Epithelial cell of prostate (primary cell): ENCODE measurements at places on chromosomes 4 and X.

- no peak for DNase-seq
Observed at GRCh38 chrX:129682979-129683378, 28.2 kb upstream of the APLN start.

- peak; percentile 61 for DNase-seq
Observed at GRCh38 chr4:152572417-152573086, 36.7 kb upstream of the FBXW7 start.

DNA sequence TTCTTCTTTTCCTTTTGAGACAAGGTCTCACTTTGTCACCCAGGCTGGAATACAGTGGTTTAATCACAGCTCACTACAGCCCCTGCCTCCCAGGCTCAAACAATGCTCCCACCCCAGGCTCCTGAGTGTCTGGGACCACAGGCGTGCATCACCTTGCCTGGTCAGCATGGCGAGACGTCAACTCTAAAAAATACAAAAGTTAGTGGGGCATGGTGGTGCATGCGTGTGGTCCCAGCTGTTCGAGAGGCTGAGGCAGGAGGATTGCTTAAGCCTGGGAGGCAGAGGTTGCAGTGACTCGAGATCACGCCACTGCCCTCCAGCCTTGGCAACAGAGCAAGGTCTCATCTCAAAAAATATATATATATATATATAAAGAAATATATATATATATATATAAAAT is 242.4 kb downstream of the SHOX start:
- no peak for DNase-seq

DNA sequence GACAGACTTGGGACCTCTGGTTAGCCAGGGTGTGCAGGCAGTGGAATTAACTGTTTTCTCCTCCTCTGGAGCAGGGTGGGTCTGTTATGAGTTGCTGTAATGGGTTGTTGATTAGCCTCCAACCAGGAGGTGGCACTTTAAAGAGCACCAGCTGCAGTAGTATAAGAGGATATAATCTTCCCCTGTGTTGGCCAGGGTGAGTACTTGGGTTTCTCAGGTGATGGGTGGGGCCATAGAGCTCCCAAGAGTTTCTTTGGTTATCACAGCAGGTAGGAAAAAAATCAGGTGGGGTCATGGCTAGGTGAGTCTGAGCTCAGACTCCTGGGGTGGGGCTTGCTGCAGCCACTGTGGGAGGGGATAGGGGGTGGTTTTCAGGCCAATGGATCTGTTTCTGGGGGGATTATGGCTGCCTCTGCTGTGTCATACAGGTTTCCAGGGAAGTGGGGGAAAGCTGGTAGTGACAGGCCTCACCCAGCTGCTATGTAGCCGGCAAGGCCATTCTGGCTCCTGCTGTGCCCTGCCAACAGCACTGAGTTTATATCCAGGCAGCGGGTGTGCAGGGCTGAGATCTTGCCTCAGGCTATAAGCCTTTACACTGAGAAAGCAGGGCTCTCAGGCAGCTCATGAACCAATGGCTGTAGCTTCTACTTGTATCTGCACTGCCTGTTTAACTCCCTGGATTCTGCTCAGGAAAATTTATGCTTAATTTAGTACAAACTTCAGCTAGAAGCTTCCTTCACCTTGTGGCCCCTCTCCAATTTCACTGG is 70.1 kb downstream of the CCNG2 start:
- DNase-seq, result no peak

DNA sequence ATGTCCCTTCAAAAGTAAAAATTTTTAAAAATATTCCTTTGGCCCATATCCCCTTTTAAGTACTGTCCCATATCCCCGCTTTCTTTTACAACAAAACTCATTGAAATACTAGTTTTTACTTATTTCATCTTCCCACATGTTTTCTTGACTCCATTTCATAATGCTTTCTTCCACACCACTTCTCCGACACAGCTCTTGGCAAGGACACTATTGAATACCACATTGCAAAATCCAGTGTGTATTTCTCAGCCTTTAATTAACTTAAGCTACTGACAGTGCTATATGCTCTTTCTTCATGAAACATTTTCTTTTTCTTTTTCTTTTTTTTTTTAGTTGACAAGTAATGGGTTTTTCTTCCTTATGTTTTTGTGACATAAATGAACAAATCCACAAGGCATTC is 28.8 kb downstream of the PRDM8 start:
- DNase-seq, result no peak

DNA sequence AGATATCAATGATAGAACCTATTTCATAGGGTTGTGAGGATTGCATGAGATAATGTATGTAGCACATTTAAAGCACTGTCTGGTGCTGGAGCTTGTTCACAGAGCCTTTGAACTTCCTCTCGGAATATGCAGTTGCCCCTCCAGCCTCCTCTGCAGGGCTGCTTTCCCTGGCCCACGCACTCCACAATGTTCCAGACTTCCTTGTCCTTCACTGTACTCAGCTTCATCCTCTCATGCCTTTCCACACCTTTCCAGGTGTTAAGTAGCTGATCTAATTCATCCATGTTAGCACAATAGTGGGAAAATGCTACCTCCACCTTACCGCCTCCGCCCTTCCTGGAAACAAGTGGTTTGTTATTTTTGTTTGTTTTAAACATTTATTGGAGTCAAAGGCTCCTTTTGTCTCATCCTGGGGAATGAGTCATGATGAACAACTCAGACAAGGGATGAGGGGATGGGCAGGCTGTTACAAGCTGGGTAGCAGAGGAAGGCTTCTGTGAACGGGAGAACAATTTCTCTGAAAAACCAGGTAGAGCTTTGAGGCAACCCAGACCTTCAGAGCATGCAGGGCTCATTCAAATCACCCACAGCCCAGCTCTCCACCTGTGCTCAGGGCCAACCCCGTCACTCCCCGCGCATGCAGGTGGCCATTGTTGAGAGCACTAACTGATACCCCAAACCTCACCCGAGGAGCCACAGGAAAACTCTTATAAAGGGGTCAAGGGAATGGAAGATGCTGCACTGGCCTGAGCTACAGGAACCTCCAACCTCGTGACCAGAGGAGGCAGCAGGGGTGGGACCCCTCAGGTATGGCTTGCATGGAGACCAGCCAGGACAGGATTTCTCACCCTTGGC is 84.9 kb upstream of the TBL1X start:
- peak; percentile 61 for DNase-seq

DNA sequence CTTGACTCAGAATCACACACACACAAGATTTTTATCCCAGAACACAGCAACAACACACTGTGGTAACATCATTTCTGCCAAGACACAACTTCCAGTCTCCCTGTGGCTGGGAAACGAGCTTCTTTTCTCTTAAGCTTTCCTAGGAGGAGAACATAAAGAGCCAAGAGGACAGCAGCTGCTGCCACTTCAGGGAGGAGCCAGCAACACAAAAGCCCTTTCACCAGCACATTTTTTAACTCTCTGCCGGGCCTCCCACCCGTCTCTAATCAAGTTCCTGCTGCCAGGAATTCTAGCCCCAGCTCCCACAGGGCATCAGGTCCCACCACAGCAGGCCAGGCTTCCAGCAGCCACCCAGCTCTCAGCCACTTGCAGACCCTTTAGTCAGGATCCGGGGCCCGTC is 22.4 kb downstream of the FAT1 start:
- DNase-seq, result no peak

GRCh38 chrX:115939070-115939469 is 231.5 kb upstream of the AGTR2 start:
- DNase-seq, result no peak

GRCh38 chr4:41104155-41104554 is 110.2 kb downstream of the APBB2 start:
- no peak for DNase-seq

DNA sequence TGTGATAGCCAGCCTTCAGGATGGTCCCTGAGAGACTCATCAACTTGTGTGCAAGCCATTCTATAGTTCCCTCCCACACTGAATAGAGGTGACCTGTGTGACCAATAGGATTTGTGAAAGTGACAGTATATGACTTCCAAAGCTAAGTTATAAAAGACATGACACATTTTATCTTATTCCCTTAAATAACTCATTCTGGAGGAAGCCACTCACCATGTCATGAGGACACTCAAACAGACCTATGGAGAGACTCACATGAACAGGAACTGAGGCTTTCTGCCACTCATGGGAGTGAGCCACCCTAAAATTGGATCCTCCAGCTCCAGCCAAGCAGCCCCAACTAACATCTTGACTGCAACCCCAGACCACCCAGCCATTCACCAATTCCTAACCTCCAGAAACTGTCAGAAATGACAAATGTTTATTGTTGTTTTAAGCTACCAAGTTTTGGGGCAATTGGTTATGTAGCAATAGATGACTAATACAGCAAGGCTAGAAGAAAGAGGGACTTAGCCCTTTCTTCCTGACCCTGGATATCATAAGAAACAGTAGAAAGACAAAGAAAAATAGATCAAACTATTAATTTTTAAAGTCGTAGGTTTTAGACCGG is 9.0 kb upstream of the CHIC2 start:
- no peak for DNase-seq

GRCh38 chrX:152806035-152806434 is 24.5 kb downstream of the CETN2 start:
- DNase-seq, result no peak

GRCh38 chr4:113591982-113592381 is 169.6 kb downstream of the CAMK2D start:
- DNase-seq, result no peak

DNA sequence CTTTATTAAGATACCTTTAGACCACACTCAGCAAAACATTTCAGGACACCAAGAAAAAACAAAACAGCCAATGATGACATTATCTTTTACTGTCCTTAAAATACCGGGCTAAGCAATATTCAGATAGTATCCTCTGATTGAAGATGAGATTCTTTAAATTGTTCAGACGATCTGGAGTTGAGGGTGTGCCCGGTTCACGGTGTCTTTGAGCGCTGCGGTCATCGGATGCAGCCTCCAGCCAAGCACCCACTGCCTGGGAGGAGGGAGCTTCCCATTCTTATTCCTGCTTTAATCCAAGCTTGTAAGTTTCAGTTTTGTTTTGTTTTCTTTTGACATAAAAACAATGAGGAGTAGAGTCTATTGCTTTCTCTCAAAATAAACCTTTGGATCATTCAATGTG is 14.1 kb downstream of the FAM149A start:
- DNase-seq, result no peak

DNA sequence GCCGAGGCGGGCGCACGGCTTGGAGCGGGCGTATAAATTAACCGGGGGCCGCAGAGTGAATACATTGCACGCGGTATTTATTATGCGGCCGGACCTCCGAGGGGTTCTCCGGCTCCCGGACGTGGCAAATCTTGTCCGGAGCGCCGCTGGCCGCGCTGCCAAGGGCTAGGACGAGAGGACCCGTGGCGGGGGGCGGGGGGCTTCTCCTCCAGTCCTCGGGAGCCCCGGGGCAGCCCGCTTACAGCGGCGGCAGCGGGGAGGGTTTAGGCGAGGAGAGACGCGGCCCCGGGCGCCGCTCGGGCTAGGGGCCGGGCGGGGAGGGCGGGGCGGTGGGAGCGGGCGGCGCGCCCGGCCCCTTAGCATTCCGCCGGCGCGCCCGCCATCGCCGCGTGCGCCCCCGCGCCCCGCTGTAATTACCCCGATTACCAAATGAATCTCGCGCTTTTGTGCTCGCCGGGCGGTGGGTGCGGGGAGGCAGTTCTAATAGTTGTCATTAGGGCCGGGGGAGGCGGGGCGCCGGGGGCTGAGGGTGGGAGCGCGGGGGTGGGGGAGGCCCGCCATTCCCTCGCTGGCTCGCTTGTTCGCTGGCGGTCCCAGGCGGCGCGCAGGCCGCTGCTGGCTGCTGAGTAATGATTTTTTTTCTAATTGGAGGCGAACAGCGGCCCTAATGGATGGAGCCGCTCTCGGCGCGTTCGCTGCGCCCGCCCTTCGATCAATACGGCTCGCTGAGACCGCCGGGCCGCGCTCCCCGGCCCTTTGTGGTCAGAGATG is 276.6 kb downstream of the BCOR start:
- no peak for DNase-seq

GRCh38 chr4:26296514-26296913 is 24.3 kb upstream of the RBPJ start:
- DNase-seq, result no peak

DNA sequence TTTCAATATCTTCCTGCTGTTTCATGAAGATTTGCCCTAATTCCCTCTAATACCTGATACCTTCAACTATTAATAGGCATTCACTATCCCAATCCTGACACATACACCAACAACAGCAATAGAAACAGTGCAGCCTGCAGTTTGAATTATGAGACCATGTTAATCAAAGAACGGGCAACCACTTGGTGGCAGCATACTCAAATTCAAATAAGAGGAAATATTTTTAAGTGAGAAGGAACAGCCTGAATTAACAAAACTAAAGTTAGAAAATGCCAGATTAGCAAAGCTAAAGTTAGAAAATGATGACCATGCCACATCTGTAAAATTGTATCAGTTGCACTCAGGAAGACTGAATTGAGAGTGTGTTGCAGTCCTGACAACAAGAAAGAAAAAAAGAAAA is 204.9 kb downstream of the SMARCA1 start:
- DNase-seq, result no peak

- no peak for DNase-seq
Observed at GRCh38 chr4:168265327-168265726, 53.2 kb downstream of the DDX60 start.

DNA sequence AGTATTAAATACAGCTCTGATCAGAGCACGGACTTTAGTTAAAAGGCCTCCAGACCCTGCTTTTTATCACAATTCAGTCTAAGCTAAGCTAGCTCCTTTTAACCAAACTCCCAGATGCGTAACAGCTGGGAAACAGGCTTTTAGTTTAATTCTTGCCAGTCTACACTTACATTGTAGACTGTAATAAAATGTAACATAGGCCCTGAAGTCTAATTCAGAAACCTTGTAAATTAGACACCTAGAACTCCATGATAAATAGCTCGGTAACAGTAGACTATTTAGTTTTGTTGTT is 20.1 kb downstream of the FBXO8 start:
- no peak for DNase-seq

DNA sequence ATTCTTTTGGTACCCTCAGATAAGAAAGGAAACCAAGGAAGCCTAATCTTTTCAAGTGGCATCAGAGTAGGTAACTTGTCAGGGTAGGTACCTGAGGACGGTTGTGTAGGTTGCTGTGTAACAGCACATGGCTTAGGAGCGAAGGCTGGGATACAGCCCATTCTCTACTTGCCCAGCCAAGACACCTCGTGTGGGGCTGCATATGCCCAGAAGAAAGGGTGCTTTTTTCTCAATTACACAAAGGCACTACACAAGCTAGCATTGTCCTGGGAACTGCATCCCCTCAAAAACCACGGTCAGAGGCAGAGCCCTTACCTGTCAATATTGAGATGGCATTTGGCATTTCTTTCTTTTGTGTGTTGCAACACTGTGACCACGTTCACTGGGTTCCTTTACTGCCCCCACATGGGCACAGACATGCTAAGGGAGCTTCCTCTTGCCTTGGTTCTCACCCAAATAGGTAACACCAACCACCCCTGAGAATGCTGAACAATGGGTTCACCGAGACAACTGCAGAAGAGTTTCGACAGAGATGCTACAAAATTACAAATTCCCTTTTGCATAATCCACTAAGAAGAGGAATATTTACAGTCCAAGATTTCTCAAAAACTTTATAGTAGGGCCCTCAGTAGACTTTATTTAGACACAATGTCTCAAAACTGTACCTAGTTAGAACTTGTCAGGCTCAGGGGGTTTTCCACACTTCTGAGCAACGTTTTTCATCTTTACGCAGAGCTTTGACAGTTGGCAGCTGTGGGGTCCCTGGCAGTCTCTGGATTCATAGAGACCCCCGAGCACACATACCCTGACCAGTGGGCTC is 35.8 kb upstream of the TNIP3 start:
- no peak for DNase-seq

- no peak for DNase-seq
Observed at GRCh38 chr4:105057370-105058105, 89.1 kb upstream of the TET2 start.
